Activated CD4-positive, CD25-positive, alpha-beta regulatory T cell (primary cell): ENCODE measurements at places on chromosomes 3 and 15.

DNA sequence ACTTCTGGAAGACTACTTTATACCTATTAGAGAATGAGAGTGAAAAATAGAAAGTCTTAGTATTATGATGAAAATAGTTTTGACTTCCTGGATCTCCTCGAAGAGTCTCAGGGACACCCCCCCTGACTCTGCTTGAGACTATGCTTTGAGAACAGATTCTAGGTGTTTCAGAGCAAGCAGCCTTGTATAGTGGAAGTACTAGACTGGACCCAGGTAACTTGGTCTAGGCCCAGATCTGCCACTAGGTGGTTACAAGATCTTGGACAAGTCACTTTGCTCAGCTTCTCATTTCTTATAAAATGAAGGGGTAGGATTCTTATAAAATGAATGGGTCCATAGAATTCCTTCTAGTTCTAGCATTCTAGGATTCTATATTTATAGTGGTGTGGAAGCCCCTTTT is 9.1 kb downstream of the ABHD5 start:
- no peak for DNase-seq

DNA sequence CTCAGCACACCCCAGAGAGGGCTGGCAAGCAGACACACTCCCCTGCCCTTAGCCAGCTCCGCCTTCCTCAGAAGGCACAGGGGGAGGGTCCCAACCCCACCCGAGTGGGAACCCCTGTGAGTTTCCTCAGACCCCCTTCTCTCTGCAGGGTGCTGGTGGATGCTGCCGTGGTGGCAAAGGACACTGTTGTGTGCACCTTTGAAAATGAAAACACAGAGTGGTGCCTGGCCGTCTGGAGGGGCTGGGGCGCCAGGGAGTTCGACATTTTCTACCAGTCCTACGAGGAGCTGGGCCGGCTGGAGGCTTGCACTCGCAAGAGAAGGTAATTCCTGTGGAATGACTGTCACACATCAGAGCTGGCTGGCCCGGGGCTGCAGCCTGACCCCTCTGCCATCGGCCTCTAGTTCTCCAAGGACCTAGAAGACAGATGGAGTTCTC is 149.4 kb downstream of the LRRK1 start:
- DNase-seq, result no peak

DNA sequence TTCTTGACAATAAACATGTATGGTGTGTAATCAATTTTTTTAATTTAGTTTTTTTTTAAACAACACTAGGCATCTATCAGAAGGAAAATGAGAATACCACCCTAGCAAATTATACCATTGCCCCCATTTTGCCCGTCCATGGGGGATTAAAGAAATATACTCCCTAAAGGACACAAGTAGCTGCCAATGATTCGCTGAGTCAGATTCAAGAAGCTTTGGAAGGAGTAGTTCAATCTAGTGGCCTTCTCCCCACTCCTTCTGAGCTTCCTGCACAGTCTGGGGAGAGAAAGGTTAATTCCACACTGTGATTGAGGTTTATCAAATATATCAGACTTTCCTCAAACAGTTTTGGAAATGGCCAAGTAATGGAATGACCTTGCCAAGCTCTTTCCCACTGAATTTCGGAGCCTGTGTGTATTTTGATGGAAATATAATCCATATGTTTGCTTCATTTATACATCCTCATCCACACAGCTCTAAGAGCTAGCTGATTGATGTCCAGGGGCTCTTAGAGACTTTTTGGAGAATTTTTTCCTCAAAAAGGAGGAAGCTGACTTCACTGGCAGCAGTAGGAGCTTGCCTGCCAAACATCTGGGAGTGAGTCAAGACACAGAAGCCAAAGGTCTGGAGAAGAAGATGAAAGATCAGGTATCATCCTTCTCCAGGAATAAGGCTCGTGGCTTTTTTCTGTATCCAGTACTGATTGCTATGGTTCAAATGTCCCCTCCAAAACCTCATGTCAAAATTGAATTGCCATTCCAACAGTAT is 478.5 kb upstream of the PROK2 start:
- no peak for DNase-seq

- no peak for DNase-seq
Observed at GRCh38 chr15:48803877-48804276, 7.0 kb downstream of the CEP152 start.

DNA sequence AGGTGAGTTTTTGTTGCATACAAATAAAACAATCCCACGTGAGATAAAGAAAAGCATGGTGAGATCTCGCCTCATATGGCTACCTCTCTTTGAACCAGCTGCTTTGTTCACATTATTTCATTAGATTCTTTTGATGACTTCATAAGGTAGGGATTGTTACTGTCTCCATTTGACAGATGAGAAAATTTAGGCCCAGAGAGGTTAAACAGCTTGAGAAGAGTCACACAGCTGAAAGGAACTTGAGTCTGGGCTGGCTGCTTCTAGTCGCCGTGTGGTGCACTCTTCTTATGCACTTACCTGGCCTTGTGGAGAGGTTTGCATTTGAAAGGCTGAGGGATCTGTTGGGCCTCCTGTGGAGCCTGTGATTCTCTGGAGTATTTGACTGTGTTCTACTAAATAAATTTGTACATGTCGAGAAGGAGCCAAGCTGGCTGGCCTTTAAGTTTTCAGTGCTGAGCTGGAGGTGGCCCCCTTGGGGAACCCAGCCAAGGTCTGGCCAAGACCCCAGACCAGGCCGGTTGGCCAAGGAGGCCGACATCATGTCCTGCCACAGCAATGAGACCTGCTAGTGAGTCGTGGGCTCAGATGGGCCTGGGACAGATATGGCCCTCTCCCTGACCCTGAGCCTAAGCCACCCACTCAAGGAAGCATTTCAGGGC is 125.1 kb downstream of the SMAD6 start:
- no peak for DNase-seq

GRCh38 chr15:60414016-60414682 is 16.4 kb upstream of the ANXA2 start:
- no peak for DNase-seq

DNA sequence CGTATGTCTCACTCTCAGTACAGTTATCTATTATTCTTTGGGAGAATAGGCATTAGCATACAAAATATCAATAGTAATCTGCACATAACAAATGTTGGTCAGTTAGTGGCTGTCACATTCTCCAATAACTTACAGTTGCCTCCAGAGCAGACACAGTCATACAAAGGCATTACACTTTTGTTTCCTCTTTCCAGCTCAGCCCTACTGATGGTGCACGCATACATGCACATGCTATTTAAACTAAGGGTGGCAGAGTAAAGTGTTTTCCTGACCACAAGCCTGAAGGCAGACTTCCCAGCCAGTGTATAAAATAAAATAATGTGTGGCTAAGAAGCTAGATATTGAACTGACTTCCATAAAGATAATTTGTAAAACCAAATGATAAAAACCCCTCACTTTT is 47.6 kb downstream of the PHLDB2 start:
- DNase-seq, result no peak

DNA sequence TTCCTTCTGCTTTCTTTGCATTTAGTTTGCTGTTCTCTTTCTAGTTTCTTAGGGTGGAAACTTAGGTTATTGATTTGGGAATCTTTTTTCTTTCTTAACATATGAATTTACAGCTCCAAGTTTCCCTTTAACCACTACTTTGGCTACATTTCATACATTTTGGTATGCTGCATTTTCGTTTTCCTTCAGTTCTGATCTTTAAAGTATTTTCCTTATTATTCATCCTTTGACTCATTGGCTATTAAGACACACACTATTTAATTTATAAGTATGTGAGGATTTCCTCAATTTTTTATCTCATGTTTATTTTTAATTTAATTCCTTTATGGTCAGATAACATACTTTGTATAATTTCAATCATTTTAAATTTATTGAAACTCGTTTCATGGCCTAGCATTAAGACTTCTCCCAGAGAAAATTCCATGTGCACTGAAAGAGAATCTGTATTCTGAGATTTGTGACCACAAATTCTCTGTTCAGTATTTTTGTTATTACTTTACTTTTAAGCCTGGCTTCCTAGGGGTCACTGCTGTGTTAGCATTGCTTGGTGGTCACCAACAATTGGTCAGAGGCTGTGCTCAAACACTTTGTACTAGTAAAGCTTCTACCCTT is 87.7 kb downstream of the CFAP20DC start:
- no peak for DNase-seq

GRCh38 chr15:98085003-98085639 is 124.6 kb downstream of the ARRDC4 start:
- no peak for DNase-seq

- no peak for DNase-seq
Observed at GRCh38 chr3:146404436-146404835, 64.9 kb downstream of the PLSCR2 start.

- DNase-seq, result no peak
Observed at GRCh38 chr15:41882689-41883483, 11.0 kb downstream of the SPTBN5 start.

GRCh38 chr15:28993720-28994053 is 107.9 kb downstream of the APBA2 start:
- DNase-seq, result no peak

GRCh38 chr3:64188810-64189560 is 36.3 kb downstream of the PRICKLE2 start:
- no peak for DNase-seq

DNA sequence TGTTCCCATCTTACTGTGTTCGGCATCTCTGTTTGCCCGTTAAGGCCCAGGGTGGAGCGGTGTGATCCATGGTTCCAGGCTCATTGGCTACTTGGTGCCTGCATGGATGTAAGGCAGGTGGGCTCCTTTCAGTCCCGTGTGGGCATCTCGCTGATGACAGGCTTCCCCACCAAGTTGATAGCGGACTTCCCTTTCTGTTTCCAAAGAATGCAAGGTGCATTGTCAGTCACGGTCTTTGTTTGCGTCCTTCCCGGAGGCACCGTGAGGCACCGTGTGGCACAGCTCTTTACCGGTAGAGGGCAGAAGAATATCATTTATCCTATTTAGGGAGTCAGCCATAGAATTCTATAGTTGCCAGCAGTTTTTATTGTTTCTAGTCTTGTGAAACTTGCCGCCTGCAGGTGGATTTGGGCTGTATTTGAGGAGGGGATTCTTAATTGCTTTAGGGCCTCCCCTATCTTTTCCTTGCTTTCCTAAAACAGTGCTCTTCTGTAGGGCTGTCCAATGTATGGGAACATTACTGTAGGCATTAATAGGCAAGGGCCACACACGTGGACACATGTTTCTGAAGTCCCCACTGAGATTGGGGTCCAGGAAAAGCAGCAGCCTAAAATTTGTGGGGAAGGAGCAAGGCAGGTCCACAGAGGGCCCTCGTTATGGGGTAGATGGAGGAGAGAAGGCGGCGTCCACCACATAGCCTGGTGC is 244.1 kb downstream of the SLCO3A1 start:
- DNase-seq, result no peak

GRCh38 chr15:48313216-48313615 is 18.0 kb upstream of the DUT start:
- no peak for DNase-seq

DNA sequence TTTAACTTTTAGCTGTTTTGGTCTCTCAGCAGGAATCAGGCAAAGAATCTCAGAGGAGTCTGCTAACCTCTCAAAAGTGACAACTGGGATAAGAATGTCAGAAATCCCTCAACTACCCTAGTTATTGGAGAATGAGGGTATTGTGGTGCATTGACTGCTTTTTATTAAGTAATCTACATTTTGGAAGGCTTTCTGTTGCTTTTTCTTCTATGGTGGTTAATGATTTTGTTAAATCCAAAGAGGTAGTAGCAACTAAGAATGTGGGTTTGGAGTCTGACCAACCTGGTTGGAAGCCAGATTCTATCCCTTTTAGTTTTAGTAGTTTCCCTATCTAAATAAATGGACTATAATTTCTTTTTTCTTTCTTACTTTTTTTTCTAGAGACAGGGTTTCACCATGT is 94.7 kb upstream of the RNF7 start:
- no peak for DNase-seq
